ENCODE measurements at places on chromosomes 1 and 21. TPM values are rescaled to one million over a fixed set of nuclear protein-coding genes. Genes with fewer than 3 reads are reported as not detected.

The CHRNB2 gene
- total RNA-seq: not detected

The CDCP2 gene
- not detected for total RNA-seq

The S100A12 gene
- not detected for total RNA-seq

The MASP2 gene
- total RNA-seq: not detected

The LYPD8 gene
- not detected for total RNA-seq

The SPATA45 gene
- not detected for total RNA-seq

The LAPTM5 gene
- total RNA-seq: 46.6 TPM

The MYOM3 gene
- total RNA-seq: not detected

The RNU1-2 gene
- total RNA-seq: under 0.01 TPM
